ENCODE measurements at places on chromosomes 1 and 21.
A peak's percentile ranks its signal among the peaks of the same experiment; 100 is the strongest.

- DNase-seq, result no peak
These were observed 300.4 kb downstream of the PLA2G4A start for GRCh38 chr1:187129132-187129531.

GRCh38 chr1:151992303-151993083 is 1.2 kb downstream of the S100A10 start:
- peak; percentile 52 for DNase-seq

GRCh38 chr1:48920851-48921250 is 144.2 kb upstream of the BEND5 start:
- no peak for DNase-seq

DNA sequence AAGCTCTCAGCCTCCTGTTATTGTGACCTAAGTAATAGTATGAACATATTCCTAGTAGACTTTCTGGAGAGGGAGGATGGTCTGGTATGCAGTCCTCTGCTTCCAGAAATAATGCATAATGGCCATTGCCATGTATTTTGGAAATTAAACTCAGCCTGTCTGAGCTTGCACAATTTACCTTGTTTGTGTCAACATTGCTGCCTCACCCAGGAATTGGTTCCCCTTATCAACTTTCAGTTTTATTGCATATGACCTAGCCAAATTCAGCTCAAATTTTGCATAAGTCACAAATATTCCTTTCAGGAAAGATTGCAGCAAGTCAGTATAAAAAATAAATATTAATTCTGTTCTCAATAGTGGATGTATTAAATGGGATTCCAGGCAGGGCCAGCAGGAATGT is 101.9 kb upstream of the SLC5A9 start:
- DNase-seq, result no peak

- DNase-seq, result no peak
These were observed 6.4 kb downstream of the LAMC1 start for GRCh38 chr1:183029591-183030000.

DNA sequence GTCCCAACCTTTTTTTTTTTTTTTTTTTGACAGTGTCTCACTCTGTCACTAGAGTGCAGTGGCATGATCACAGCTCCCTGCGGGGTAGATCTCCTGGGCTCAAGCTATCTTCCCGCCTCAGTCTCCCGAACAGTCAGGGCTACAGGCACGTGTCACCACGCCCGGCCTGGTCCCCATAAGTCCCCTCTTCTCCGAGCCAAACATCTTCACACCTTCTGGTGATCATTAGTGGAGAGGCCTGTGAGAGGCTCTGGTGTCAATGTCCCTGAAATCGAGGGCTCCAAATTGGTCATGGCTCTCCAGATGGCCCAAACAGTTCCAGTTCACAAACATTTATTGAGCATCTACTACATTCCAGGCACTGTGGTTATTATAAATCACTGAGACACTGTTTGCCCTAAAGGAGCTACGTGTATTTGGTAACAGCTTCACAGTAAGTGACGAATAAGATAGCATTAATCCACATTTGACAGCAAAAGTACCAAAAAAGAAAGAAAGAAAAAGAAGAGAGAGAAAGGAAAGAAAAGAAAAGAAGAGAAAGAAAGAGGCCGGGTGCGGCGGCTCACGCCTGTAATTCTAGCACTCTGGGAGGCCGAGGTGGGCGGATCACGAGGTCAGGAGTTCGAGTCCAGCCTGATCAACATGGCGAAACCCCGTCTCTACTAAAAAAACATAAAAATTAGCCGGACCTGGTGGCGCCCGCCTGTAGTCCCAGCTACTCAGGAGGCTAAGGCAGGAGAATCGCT is 867 bp upstream of the TIMM17A start:
- DNase-seq, result no peak

GRCh38 chr1:88529581-88529980 is 154.5 kb upstream of the PKN2 start:
- DNase-seq, result no peak

- DNase-seq, result no peak
These were observed 97.8 kb downstream of the DTL start for GRCh38 chr1:212133319-212133718.

GRCh38 chr1:115275216-115275615 is 62.8 kb downstream of the NGF start:
- no peak for DNase-seq

- peak; percentile 12 for DNase-seq
These were observed 1.7 kb downstream of the ASPM start for GRCh38 chr1:197144570-197145325.

DNA sequence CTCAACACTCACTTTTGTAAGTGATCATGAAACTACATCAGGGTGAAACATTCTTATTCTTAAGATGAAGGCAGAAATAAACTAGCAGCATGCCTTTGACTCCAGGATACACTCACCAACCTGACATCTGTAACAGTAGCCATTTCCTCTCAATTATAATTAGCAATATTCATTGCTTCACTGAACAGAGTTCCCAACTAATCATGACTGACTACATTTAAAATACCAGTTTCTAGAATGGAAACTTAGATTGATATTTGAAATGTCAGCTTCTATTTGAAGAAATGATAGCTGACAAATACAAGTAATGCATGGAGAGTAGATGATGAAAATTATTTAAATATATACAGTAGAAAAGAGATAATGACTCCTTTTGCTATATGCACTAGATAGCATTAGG is 1023.8 kb downstream of the MRPL39 start:
- DNase-seq, result no peak

- DNase-seq, result no peak
These were observed 12.3 kb upstream of the SLC25A34 start for GRCh38 chr1:15723631-15724246.

- no peak for DNase-seq
These were observed 218.3 kb downstream of the HHIPL2 start for GRCh38 chr1:222329493-222330045.

GRCh38 chr1:196660852-196661251 is 9.0 kb downstream of the CFH start:
- peak; percentile 33 for DNase-seq

GRCh38 chr1:119978018-119978505 is 81.7 kb upstream of the ADAM30 start:
- no peak for DNase-seq

DNA sequence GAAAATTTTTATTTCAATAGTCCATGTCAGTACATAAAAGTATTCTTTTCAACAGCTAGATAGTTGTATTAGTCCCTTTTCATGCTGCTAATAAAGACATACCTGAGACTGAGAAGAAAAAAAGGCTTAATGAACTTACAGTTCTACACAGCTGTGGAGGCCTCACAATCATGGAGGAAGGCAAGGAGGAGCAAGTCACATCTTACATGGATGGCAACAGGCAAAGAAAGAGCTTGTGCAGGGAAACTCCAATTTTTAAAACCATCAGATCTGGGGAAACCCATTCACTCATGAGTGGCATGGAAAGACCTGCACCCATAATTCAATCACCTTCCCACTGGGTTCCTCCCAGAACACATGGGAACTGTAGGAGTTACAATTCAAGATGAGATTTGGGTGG is 50.7 kb downstream of the PTGFR start:
- no peak for DNase-seq

GRCh38 chr1:29259802-29260441 is 23.6 kb downstream of the PTPRU start:
- peak; percentile 22 for DNase-seq

DNA sequence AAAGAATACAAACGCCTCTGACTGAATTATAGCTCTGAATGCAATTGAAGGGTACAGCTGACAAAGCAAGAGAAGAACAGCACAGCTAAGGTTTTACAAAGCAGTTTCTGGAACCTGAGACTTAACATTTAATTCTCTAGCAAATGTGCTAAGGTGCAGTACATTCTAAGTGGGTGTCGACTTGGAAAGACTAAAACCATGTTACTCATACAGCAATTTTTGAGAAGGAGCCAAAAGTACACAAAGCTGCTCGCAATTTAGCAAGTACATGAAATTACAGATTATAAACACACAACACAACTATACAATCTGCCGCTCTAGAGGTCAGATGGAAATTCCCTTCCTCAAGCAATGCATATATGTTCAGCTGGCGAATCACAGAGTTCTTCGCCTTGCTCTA is 121.9 kb downstream of the TIAM1 start:
- no peak for DNase-seq

- DNase-seq, result no peak
These were observed 29.3 kb downstream of the SDC3 start for GRCh38 chr1:30879126-30879786.

DNA sequence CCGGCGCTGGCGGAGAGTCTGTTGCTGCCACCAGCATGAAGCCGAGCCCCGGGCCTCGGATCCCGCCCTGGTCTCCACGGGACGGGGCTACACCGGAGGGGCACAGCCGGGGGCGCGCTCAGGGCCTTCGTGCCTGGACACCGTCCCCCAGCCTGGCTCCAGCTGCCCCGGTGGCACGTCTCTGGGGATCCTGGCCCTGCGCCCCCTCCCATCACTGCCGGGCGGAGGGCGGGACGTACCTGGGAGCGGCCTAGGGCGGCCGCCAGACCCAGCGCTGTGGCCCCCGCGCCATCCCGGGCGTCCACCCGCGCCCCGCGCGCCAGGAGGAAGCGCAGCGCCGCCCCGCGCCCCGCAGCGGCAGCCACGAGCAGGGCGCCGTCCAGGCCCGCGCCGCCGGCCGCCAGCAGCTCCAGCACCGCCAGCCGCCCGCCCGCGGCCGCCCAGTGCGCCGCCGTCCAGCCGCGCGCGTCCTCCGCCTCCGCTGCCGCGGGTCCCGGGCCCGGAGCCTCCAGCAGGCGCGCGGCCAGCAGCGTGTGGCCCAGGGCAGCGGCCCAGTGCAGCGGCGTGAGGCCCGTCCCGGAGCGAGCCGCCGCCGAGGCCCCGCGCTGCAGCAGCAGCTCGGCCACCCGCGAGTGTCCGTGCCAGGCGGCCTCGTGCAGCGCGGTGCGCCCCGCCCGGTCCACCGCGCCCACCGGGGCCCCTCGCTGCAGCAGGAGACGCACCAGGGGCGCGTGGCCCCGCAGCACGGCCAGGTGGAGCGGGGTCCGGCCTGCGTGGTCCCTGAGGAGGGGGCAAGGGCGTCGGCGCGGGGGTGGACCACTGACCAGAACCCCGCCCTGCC is 1.0 kb downstream of the ANKRD65 start:
- no peak for DNase-seq

DNA sequence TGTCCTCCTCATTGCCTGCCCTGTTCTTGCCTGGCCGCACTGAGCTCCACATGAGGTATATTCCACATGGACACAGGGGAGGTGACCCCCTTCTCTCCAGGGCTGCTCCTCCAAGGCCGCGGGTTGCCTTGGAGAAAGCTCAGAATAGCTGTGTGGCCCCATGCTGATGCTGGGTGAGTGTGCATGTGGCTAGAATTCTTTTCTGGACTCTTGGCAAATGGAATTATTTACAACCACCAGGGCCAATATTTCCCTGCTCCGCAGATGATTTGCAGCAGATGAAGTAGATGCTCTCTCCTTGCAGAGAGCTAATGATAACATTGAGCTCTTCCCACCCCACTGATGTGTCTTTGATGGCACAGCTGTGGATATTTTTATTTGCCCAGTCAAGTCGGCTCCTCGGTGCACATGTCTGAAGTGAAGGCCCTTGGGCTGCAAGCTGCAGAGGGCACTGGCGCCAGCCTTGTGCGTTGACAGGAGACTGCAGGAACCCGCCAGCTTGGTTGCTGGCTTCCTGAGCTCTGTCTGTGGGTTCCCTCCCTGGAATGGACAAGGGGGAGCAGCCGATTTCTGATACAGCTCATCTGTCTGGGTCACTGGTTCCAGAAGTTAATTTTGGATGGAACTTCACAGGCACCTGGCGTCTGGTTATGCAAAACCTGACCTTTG is 404.7 kb upstream of the VAMP3 start:
- no peak for DNase-seq

GRCh38 chr1:76782809-76783208 is 84.5 kb upstream of the ST6GALNAC5 start:
- no peak for DNase-seq

DNA sequence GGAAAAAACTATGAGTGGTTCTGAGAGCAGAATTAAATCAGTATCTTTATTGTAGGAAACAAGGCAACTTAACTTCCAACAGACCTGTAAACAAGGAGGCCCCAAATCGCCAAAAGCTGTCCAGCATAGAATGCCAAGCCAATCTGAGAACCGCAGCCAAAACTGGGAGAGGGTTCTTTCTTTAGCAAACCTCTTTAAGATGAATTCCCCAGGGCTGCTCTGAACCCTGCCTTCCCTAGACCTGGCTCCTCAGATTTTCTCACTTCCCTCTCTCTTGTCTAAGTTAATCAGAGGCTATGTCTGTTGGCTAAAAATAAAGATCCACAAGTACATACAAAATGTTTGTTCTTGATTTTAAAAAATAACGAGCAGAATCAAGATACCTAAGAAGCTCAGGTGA is 141.4 kb downstream of the SMYD3 start:
- DNase-seq, result no peak

GRCh38 chr1:18602533-18603211 is 28.0 kb upstream of the PAX7 start:
- no peak for DNase-seq

GRCh38 chr1:227240983-227241382 is 77.3 kb downstream of the CDC42BPA start:
- no peak for DNase-seq

DNA sequence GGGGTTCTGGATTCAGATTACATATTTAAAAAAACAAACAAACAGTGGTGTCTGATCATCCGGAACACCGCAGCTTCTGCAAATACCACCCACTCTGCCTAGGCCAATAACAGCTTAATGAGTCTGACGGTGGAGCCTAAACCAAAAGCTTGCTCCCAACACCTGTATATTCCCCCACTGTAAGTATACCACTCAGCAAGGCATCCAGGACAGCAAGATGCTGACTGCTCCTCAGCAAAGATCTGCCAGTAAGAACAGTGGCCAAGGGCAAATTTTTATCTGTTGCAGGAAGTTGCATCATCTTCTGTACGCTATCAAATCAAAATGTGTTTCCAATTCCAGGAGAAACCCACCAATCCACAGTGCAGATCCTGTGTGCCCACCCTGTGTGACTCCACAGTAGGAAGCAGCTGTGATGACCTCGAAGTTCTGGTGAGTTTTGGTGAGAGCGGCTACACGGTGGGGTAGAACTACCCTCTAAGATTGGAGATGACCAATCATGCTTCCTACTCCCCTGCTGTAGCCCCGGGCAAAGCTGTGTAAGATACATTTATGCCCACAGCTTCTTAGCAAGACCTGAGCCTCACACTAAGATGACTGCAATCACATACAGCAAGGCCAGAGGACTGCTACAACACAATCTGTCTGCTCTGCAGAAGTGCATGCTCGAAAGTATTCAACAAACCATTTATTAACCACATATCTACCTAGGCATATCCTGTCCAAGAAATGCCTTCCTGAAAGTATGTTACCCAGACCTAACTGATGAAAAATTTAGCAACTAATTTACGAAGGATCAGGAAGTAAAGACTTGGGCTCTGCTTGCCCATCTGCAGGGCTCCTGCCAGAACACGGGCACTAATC is 30.5 kb downstream of the SIPA1L2 start:
- DNase-seq, result no peak
